Dorsolateral prefrontal cortex (tissue), 122 donors: ENCODE measurements at places on chromosomes 4 and X.

DNA sequence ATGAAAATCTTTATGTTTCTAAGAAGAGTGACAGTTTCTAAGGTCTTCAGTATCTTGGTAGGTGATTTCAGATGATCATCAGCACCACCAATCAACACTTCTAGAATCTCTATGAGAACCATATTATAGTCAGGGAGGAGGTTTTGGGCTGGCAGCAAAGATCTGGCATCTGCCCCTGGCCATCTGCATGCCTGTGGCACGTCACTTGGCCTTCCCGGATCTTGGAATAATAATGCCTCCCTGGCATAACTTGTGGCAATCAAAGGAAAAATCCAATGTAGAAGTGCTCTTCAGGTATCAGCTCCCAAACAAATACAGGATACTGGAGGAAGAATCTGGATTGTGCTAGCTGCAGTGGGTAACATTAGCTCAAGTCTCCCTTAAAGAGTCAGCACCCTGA, 57.3 kb downstream of the RASL11B start:
- no peak for DNase-seq

DNA sequence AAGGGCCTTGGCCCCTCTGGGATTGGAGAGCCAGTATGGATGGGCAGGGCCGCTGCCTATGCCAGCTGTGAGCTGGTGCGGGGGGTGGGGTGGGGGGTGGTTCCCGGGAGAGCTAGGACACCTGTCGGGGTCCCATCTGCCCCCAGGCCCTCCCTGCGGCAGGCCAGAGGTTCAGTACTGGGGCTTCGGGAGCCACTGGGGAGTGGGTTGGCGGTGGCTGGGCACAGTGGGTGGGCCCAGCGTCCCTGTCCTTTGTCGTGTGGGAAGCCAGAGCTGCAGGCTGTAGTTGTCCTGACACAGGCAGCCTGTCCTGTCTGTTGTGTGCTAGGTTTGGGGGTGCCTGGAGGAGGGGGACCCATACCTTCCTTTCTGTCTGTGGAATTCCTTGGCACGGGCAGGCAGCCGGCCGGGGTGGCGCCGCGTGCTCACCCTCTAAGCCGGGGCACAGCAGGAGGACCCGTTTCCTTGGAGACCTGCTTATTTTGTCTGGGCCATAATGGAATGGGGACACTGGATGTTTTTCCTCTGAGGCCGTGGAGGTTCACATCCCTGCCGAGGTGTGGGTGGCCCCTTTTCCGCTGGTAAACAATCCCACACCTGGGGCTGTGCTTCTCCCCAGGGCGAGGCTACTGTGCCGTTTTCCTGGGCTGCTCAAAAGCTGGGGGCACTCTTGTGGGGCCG, 14.8 kb downstream of the DOK7 start:
- DNase-seq: no peak

- no peak for DNase-seq
These were observed 42.0 kb downstream of the PHKA2 start for GRCh38 chrX:18941896-18942295.

GRCh38 chr4:159764343-159764952, 661.6 kb downstream of the RAPGEF2 start:
- DNase-seq: no peak

GRCh38 chr4:13546142-13546940, 2.0 kb upstream of the NKX3-2 start:
- DNase-seq: no peak
